Psoas muscle (tissue), 8 donors: ENCODE measurements at places on chromosomes 5 and 9. TPM values are rescaled to one million over a fixed set of nuclear protein-coding genes. Genes with fewer than 3 reads are reported as not detected.

The PCDHB14 gene
- 0.32 TPM for polyA plus RNA-seq

The TAS2R1 gene
- polyA plus RNA-seq = not detected

GRCh38 chr9:98127226-98127625, 8.2 kb upstream of the TRIM14 start:
- H3K4me3 ChIP-seq = no peak overlapping the region
- H3K27me3 ChIP-seq = no peaks in the 10 kb centered on the region
- no peak overlapping the region for H3K27ac ChIP-seq
- H3K4me1 ChIP-seq = no peaks in the 10 kb centered on the region
- H3K36me3 ChIP-seq = no peaks in the 10 kb centered on the region

DNA sequence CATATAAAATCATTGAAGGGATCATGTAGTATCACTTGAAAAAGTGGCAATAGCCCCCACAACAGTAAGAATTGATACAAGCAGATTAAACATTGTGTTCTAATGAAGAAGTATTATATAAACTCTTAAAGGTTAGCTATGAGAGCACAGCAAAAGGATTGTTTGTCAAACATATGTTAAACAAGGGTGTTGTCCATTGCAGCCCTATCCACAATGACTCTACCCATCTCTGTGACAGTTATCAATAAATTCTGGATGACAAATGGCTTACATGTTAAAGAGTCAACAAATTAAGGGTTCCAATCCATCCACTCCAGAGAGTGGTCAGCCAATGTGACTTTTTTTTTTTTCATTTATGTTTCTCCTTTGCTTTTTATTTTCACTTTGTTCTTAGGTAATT, 238.7 kb downstream of the SEMA5A start:
- no peaks in the 10 kb centered on the region for H3K27me3 ChIP-seq
- no peak overlapping the region for H3K4me3 ChIP-seq
- DNase-seq = no peak
- H3K27ac ChIP-seq = no peak overlapping the region

DNA sequence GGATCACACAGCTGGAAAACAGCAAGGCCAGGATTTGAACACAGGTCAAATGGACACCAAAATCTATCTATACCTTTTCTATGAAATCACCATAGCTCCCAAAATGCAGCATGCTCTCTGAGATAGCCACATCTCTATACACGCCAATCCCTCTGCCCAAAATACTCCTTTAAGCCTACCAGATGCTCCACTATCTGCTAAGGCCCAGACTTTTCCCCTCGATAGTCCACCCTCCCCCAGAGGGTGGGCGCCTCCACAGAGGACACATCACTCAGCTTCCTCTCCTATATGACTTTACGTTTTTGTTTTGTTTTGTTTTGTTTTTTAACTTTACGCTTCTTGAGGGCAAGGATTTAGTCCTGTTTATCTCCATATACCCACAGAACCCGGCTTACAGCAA, 46.8 kb downstream of the MTMR12 start:
- H3K36me3 ChIP-seq = peaks cover 91% of the 10 kb centered on the region
- H3K27me3 ChIP-seq = no peaks in the 10 kb centered on the region
- H3K4me1 ChIP-seq = peaks cover 6% of the 10 kb centered on the region

GRCh38 chr9:130411566-130411915, 33.2 kb upstream of the ASS1 start:
- H3K27me3 ChIP-seq = no peaks in the 10 kb centered on the region
- H3K27ac ChIP-seq = no peak overlapping the region
- DNase-seq = no peak
- H3K4me1 ChIP-seq = no peaks in the 10 kb centered on the region
- H3K4me3 ChIP-seq = no peak overlapping the region
- no peaks in the 10 kb centered on the region for H3K36me3 ChIP-seq

DNA sequence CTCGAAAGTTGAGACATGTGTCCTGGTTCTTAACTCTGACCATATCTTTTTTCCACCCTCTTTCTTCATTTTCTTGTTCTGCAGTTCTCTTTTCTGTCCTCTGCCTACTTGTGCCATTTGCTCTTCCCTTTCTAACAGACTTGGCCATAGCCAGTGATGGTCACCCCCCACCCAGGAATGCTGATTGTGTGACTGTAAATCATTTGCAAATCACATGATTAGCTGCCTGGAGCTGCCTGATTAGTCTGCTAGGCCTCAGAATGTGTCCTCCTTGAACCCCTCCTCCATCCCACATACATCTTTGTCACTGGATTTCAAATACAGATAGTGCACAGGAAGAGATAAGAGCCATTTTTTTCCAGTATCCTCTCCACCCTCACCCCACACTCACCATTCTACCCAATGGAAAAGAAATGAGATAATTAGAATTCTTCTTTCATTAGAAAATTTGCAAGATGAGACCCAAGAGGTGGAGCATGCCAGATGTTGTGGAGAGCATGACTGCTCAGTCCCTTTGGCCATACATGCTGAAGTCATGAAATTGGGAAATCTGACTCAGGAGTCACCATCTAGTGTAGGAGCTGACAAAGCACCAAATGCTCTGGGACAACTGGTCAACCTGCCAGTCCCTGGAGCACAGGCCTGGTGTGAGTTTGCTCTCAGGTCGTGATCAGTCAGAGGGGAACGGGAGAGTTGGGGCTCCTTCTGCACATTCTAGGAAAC, 538.2 kb downstream of the CCDC171 start:
- no peaks in the 10 kb centered on the region for H3K27me3 ChIP-seq
- no peaks in the 10 kb centered on the region for H3K36me3 ChIP-seq
- no peak overlapping the region for H3K4me3 ChIP-seq

The SURF4 gene
- 88.0 TPM for polyA plus RNA-seq

DNA sequence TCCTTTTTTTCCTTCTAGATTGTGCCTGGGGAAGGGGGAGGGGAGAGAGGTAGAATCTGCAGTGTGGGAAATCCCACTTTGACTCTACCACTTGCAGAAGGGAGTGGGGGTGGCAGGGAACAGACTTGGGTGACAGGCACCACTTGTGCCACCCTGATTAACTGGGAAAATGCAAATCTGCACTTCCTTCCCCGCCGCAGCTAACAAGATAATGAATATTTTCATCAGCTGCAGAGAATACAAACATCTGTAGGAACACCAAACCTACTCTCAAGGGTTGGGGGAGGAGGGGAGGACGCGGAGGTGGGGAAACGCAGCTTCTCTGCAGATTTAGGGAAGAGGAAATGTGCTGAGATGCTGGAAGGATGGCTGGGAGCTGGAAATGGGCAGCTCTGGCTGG, 73.5 kb downstream of the TRIM32 start:
- no peak overlapping the region for H3K27ac ChIP-seq
- no peak overlapping the region for H3K4me3 ChIP-seq
- H3K36me3 ChIP-seq = no peaks in the 10 kb centered on the region
- no peaks in the 10 kb centered on the region for H3K27me3 ChIP-seq
- no peaks in the 10 kb centered on the region for H3K4me1 ChIP-seq

- peaks cover 21% of the 10 kb centered on the region for H3K4me1 ChIP-seq
- H3K27me3 ChIP-seq = no peaks in the 10 kb centered on the region
- no peak overlapping the region for H3K4me3 ChIP-seq
- no peaks in the 10 kb centered on the region for H3K36me3 ChIP-seq
These were observed 287.9 kb downstream of the ZSWIM6 start for GRCh38 chr5:61619777-61620518.

The SLC45A2 gene
- 0.08 TPM for polyA plus RNA-seq

GRCh38 chr5:53730943-53731342, 170.5 kb downstream of the NDUFS4 start:
- H3K27me3 ChIP-seq = no peaks in the 10 kb centered on the region
- no peak overlapping the region for H3K4me3 ChIP-seq
- no peak for DNase-seq

DNA sequence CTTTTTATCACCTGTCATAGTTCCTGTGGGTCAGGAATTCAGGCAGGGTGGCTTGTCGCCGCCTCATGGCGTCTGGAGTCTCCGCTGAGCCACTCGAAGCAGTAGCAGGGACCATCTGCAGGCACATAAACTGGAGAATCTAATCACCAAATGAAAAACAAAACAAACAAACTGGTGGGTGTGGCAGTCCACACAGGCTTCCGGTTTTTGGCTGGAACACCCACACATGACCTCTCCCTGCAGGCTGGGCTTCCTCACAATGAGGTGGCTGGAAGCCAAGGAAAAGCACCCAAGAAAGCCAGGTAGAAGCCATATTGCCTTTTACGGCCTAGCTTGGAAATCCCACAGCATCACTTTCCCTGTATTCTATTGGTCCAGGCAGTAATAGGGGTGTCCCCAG, 197.0 kb downstream of the SYK start:
- H3K27me3 ChIP-seq = peaks cover 2% of the 10 kb centered on the region
- no peak overlapping the region for H3K27ac ChIP-seq
- H3K4me1 ChIP-seq = no peaks in the 10 kb centered on the region
- no peak overlapping the region for H3K4me3 ChIP-seq
- H3K36me3 ChIP-seq = no peaks in the 10 kb centered on the region

The STOML2 gene
- 228 TPM for polyA plus RNA-seq

GRCh38 chr5:173090639-173091038, 34.5 kb downstream of the CREBRF start:
- no peak overlapping the region for H3K4me3 ChIP-seq
- DNase-seq = no peak
- H3K4me1 ChIP-seq = peaks cover 18% of the 10 kb centered on the region
- no peak overlapping the region for H3K27ac ChIP-seq
- no peaks in the 10 kb centered on the region for H3K27me3 ChIP-seq
- no peaks in the 10 kb centered on the region for H3K36me3 ChIP-seq

DNA sequence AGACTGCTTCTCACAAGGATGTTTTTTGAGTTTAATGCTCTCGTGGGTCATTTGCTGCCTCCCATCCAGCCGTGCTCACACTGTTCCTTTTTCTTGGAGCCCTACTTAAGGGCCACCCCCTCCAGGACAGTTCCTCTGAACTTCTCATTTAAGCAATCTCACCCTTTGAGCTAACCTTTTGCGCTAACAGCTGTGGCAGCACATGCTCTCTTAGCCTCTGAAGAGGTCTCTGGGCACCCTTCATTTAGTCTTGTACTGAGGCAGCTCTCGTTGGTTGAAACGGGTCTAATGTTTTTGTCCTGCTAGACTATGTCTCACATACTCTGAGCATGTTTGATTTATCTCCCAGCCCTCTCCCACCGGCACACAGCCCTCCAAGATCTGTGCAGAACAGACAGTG, 11.8 kb downstream of the ALDH1B1 start:
- H3K27me3 ChIP-seq = no peaks in the 10 kb centered on the region
- DNase-seq = no peak
- no peaks in the 10 kb centered on the region for H3K4me1 ChIP-seq
- no peak overlapping the region for H3K4me3 ChIP-seq
- H3K36me3 ChIP-seq = no peaks in the 10 kb centered on the region

GRCh38 chr5:173730632-173731298, 114.3 kb upstream of the BOD1 start:
- DNase-seq = no peak
- H3K4me3 ChIP-seq = no peak overlapping the region
- no peak overlapping the region for H3K27ac ChIP-seq
- H3K4me1 ChIP-seq = no peaks in the 10 kb centered on the region
- no peaks in the 10 kb centered on the region for H3K27me3 ChIP-seq
- H3K36me3 ChIP-seq = no peaks in the 10 kb centered on the region

DNA sequence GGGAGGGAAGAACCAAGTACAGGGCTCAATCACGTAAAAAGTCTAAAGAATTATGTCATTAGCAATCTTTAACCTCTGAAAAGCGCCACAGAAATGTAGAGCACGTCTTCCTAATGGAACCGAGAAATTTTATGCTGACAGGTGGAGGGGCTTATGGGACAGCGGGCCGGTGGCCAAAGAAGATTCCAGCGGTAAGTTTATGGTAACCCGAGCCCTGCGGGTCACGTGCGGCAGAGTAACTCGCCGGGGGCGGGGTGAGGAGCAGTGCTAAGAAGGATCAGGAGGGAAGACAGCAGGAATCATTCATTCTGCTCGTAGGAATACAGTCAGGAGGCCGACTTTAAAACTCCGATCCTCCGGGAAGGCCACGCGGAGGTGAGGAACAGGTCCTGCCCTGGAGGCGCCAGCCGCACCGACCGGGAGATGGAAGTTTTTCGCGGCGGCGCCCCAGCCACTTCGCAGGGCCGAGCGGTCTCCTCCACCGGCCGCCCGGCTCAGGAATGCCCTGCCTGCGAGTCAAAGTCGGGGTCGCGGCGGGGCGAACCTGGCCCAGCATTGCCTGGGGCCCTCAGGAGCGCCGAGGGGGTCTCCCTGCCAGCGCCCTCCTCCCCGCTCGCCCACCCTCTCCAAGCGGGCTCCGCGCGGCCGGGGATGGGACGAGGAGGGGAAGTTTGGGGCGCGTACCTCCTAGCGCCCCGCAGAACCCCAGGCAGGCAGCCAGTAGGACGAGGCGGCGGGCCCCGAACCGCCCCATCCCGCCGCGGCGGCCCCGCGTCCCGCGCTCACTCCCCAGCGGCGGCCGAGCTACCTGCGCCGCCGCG, 101.8 kb downstream of the ESM1 start:
- peak; percentile 47 for DNase-seq
- no peaks in the 10 kb centered on the region for H3K4me1 ChIP-seq
- H3K27ac ChIP-seq = no peak overlapping the region
- no peaks in the 10 kb centered on the region for H3K36me3 ChIP-seq

- H3K27ac ChIP-seq = no peak overlapping the region
- no peak for DNase-seq
- H3K4me3 ChIP-seq = no peak overlapping the region
- H3K4me1 ChIP-seq = peaks cover 46% of the 10 kb centered on the region
- no peaks in the 10 kb centered on the region for H3K27me3 ChIP-seq
These were observed 10.5 kb downstream of the RNF38 start for GRCh38 chr9:36389590-36389989.

DNA sequence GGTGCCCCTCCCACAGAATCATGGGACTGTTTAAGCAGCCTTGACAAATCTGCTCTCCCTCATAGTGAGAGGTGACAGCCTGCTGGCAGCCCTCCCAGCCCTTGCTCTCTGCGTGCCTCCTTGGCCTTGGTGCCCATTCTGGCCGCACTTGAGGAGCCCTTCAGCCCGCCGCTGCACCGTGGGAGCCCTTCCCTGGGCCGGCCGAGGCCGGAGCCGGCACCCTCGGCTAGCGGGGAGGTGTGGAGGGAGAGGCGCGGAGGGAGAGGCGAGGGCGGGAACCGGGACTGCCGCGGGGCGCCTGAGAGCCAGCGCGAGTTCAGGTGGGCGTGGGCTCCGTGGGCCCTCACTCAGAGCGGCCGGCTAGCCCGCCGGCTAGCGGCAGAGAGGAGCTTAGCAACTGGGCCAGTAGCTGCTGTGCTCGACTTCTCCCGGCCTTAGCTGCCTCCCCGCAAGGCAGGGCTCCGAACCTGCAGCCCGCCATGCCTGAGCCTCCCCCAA, 125.9 kb upstream of the MYO10 start:
- no peak overlapping the region for H3K4me3 ChIP-seq
- H3K27ac ChIP-seq = no peak overlapping the region
- no peak for DNase-seq
- no peaks in the 10 kb centered on the region for H3K4me1 ChIP-seq
